ENCODE measurements at places on chromosomes 16 and 17.

GRCh38 chr17:82200743-82201497, 11.7 kb downstream of the CCDC57 start:
- DNase-seq, result no peak

GRCh38 chr17:50213026-50214022, 11.9 kb upstream of the COL1A1 start:
- no peak for DNase-seq

DNA sequence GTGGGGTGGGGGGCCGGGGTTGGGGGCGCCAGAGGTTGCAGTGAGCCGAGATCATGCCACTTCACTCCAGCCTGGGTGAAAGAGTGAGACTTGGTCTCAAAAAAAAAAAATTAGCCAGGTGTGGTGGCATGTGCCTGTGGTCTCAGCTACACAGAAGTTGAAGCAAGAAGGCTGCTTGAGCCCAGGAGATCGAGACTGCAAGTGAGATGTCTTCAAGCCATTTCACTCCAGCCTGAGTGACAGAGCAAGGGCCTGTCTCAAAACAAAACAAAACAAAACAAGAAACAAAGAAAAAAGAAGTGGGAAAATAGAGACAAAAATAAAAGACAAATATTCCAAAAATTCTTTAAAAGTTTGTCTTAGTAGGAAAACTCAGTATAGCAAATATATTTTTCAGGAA, 135.1 kb upstream of the CORO6 start:
- DNase-seq, result no peak

GRCh38 chr17:73591296-73592078, 52.8 kb downstream of the SDK2 start:
- no peak for DNase-seq

DNA sequence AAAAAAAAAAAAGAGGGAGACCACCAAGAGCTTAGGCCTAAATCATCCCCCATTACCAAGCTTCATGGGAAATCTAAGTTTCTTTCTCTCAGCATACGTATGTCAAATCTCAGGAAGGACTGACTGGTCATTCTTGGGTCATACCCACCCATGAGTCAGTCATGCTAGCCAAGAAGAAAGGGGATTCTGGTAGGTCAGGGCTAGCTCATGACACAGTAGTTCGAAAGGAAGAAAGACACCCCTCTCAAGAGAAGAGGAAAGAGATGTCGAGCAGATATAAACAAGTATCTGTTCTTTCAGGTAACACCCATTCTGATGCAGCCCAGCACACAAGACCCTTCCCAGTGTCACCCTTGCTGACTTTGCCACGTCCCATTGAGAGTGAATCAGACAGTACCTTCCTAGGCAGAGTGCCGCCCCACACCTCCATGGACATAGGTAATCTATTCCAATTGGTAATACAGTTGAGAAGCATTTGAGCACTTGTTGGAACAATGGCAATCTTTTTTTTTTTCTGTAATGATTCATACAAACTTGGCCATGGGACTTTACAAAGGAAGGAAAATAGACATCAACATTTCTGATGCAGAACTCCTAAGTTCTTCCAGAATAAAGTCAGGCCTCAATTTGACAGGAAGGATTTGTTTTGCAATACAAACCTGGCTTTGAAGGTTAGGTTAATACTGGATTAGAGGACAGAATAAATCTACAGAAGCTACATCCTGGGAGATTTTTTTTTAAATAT, 38.2 kb downstream of the COPRS start:
- no peak for DNase-seq

DNA sequence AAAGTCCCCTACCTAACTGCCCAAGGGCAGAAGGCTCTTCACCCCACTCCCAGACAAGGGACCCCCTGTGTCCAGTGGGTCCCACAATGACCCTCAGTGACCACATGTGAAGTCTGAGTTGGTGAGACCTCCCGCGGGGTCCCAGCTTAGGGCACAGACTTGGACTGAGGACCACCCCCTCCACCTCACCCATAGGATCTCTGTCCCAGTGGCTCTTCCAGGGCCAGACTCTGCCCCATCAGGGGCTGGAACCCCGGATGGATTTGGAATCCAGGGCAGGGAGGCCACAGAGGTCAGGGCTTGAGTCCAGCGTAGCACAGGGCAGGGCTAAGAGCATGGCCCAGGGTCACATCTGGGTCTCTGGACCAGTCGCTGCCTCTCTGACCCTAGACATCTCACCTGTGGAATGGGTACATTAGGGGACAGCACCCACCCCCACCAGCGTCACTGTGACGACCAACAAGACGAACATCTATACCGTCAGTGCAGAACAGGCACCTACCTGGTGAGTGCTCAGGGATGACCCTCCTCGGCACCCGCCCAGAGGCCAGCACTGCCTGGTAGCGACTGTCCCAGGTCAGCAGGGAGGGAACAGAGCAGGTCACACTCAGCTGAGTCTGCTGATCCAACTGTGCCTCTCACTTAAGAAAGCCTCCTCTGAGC, 37.7 kb downstream of the TNFRSF13B start:
- DNase-seq, result no peak

DNA sequence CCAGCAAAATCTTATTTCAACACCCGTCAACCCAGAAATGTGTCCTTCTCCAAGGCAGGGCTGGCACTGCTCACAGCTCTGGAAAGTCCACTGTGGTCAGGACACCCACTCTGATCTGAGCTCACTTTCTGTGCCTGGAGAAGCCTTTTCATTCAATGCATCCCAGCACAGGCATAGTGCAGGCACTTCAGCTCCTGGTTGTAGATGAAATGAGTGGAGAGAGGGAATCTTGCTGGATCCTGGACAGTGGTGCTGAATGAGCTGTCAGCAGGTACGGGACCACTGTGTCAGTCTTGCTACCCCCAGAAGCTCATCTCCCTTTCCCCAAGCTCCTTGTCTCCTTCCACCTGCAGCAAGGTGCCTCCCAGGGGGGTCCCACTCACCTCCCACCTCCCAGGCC, 86.1 kb upstream of the SALL1 start:
- DNase-seq, result no peak

GRCh38 chr17:70089513-70090148, 14.6 kb downstream of the KCNJ16 start:
- no peak for DNase-seq

GRCh38 chr16:73304008-73304774, 256.3 kb upstream of the ZFHX3 start:
- peak; percentile 14 for DNase-seq

- no peak for DNase-seq
These were observed 7.5 kb downstream of the ZNF469 start for GRCh38 chr16:88390265-88390664.

- DNase-seq, result no peak
These were observed 5.9 kb upstream of the CAPN15 start for GRCh38 chr16:521381-522210.

Data from fibroblast of skin of right biceps (primary cell).